ENCODE measurements at places on chromosomes 7 and 10. TPM values are rescaled to one million over a fixed set of nuclear protein-coding genes. Genes with fewer than 3 reads are reported as not detected.

ENO4 gene
- total RNA-seq: not detected

NUPR2 gene
- total RNA-seq: not detected

DNA sequence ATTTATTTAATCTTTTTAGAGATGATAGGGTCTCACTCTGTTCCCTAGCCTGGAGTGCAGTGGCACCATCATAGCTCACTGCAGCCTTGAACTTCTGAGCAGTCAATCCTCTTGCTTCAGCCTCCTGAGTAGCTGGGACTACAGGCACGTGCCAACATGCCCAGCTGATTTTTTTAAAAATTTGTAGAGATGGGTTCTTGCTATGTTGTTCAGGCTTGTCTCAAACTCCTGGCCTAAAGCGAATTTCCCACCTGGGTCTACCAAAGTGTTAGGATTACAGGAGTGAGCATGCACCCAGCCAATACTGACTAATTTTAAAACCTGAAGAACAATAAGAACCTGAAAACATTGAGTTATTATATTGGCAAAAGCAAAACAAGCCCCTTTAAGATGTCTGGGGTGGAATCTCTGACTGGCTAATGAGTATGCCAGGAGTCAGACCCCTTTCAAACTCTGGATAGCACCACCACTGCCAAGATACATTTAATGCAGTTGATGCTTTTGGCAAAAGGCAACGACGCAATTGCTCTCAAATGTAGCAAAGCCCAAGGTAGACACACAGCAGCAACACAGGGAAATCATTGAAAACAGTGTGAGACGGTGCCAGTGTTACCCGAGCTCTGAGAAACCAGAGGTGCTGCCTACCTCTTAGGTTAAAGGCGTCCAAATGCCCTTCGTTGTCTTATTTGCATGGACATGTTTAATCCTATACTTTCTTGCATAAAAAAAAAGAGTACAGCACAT, 40.7 kb upstream of the TOMM7 start:
- no peak for DNase-seq

DNA sequence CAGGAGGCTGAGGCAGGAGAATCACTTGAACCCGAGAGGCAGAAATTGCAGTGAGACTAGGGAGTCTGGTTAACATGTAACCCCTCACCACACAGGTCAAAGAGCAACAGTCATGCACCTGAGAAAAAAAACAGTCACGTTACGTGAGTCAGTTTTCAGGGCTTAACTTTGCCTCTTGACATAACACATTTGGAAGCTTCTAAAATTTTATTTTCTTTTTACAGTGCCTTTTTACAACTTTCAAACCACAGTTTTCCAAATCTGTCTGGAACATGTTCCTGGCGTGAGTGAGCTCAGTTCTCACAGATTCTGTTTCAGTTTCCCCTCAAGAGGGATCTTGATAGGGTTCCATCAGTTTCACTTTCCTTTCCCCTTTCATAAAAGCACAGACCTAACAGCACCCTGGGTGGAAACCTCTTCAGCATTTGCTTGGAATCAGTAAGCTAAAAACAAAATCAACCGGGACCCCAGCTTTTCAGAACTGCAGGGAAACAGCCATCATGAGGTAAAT, 4.4 kb downstream of the IFIT3 start:
- DNase-seq: peak; percentile 59

- DNase-seq: no peak
These were observed 427.8 kb downstream of the DNAJB9 start for GRCh38 chr7:108997480-108997879.

C10orf53 gene
- not detected for total RNA-seq

DNA sequence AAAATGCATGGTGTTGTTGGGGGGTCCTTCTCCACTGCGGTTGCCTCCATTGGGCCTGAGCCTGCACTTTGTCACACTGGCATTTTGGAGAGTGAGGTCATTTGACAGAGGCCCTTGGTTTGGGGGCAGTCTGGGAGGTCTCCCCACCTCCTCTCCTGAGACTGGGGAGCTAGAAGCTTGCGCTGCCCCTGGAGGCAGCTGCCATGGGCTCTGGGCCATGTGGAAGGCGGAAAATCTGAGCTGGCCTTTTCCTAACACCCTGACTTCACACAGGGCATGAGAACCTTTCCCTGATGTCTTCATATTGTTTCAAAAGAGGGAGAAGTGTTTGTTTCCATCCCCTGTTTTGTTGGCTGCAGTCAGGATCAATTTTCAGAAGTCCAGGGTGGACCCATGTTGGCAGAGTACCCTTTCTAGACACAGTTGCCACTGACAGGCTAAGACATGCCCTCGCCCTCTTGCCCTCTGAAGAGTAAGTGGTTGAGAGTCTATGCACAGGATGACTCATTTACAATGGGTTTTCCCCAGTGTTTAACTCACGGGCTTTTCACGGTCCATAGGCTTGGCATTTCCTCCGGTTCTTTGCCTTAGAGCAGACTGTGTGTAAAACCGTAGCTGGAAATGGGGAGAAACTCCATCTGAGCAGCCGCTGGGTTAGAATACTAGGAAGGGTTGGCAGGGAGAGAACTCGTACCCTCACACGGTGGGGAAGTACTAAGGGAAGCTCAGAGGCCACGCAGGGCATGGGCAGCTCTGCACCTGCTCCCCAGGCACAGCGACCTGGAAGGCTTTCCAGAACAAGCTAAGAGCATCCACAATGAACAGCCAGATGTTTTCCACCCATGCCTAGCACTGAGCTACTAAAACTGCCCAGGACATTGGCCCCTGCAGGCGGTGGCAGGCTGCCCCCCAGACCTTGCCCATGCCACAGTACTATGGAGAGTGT, 655.0 kb downstream of the SDK1 start:
- no peak for DNase-seq

GRCh38 chr7:29044554-29044953, 86.4 kb upstream of the TRIL start:
- DNase-seq: no peak

DNA sequence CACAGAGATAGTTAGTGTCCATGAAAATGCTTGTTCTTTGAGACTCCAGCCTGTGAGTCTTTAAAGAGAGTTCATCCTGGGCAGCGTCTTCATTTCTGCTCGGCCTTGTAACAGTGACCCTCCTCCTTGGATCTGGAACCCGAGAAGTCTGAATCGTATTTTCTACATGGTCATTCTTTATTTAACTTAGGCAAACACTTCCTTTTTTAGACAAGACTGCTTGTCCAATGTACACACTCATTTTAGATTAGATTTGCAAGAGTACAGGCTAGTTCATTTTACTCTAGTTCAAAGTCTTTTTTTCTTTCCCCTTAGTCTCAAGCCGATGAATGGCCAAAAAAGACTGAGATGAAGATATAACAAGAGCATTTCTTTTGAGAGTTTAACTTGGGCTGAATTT, 133.5 kb downstream of the CHN2 start:
- DNase-seq: no peak

Measured in OCI-LY7 (cell line).